ENCODE measurements at places on chromosomes 4 and X.

DNA sequence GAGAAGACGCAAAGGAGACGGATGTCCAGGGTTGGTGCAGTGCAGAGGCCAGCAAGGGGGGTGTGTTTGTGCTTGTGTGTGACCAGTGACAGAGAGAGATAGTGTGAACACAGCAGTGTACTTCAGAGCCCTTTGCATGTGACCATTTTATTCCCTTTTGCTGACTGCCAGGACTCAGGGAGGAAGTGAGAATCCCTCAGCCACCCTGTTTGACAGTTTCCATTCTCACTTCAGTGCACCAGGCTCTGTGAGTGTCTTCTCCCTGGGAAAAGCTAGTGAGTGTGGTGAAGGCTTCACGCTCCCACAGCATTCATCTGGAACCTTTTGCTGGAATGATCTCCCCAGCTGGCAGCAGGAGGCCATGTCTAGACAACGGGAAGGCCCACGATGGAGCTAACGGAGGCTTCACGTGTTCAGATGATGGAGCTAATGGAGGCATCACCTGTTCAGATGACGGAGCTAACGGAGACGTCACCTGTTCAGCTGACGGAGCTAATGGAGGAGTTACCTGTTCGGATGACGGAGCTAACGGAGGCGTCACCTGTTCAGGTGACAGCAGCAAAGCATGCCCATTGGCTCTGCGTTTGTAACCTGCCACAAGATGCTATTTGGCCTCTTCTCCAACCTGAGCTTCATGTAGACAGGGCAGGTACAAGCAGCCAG lies 195.4 kb downstream of the AFAP1 start:
- DNase-seq = no peak

GRCh38 chr4:141174457-141174856 lies 41.2 kb upstream of the RNF150 start:
- no peak for DNase-seq

DNA sequence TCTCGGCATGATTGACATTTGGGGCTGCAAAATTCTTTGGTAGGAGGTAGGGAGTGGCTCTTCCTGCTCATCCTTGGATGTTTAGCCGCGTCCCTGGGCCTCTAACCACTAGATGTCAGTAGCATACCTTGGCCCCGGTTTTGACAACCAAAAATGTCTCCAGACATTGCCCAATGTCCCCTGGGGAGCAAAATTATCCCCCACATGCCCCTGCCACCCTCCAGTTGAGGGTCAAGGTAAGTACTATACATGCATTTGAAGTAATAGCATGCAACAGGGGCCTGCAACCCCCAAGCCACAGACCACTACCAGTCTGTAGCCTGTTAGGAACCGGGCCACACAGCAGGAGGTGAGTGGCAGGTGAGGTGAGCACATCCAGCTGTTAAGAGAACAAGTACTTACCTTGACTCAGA lies 17.6 kb upstream of the KIAA1210 start:
- no peak for DNase-seq

- no peak for DNase-seq
These were observed 101.8 kb downstream of the RASGEF1B start for GRCh38 chr4:81369886-81370285.

GRCh38 chrX:79231662-79232061 lies 87.2 kb downstream of the GPR174 start:
- no peak for DNase-seq

GRCh38 chr4:71270901-71271300 lies 67.9 kb upstream of the SLC4A4 start:
- no peak for DNase-seq

GRCh38 chrX:18348047-18348446 lies 6.4 kb downstream of the SCML2 start:
- no peak for DNase-seq

GRCh38 chr4:81666491-81666890 lies 194.8 kb upstream of the RASGEF1B start:
- DNase-seq = no peak

- DNase-seq = no peak
These were observed 4.3 kb downstream of the OCIAD2 start for GRCh38 chr4:48902266-48902665.

DNA sequence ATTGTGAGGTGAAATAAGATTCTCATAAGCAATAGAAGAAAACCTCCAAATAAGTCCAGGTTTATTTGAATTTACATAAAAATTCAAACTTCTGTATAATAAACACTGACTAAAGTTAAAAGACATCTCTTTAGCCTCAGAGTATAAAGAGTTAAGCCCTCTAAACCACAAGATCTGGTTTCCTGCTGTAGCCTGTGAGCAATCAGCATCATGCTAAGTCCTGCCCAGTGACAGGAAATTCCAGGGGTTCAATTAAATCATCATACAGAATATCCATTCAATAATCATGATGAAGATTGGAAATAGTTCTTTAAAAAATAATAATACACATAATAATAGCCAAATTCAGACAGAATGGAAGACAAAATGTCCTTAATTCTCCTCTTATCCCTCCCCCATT lies 139.2 kb upstream of the DGKK start:
- DNase-seq = no peak

DNA sequence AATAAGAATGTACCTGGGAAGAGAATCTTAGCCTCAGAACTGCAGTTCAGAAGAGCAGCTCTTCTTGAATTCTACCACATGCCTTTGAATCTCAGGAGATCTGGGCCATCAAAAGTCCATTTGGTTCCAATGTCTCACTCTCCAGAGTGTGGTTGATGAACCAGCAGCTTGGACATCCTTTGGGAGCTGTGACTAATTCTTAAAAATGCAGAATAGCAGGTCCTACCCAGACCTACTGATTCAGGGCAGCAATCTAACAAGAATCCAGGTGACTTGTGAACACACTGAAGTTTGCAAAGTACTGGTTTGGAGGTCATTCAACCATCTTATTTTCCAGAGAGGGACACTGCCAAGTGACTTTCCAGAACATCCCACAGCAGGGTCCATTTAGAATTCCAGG lies 244.7 kb downstream of the PACRGL start:
- no peak for DNase-seq

DNA sequence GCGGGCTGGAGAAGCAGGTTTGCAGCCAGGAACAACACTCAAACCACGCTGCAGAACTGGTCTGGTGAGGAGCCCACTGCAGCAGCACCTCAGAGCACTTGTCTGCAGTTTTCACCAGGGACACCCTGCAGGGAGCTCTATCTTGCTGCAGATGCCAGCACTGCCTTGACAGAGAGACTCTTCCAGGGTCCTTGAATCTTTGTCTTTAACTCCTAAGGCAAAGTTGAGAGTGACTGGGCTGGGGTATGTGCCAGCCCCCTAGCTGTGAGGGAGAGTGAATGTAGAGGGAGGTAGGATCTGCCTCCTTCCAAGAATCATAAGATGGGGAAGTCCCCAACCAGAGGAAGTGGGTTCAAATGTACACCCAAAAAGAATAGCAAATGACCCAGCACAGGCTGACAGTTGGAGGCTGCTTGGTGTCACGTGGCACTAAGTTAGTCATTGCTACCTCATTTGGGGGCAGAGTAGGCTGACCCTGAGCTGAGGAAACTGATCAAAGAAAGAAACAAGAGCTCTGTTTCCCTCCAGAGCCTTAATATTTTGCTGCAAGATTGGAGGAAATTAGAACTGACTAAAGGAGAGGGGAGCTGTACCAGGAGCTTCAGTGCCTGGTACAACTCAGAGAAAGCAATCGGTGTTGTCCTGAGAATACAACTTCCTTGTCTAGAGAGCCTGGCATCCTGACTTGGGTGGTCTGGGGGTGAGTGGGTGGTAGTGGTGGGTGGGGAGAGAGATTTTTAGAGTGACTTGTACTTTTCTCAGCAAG lies 28.2 kb upstream of the HUWE1 start:
- no peak for DNase-seq

DNA sequence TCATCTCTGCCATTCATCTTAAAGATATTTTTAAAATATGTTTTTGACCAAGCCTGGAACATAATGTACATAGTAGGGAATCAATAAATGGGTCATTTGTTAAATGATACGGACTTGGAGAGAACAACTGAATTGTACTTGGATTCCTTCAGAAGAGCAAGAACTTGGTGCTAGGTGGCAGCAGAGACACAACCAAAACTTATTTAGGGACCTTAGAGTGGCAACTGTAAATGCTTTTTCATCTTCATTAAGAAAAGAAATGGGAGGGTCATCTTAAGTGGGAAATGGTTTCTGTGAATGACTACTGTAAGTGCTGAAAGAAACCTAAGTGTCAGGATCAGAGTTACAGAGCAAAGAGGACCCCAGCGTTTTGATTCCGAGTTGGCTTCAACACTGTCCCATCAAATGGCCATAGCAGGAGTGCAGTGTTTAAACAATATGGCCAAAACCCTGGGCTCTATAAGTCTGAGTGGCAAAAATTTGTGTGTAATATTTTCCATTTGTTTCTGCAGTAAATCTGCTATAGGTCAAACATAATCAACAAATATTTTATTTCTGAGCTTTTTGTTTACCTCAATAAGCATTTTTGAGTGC lies 213.6 kb downstream of the PALLD start:
- DNase-seq = no peak

- no peak for DNase-seq
These were observed 251.9 kb upstream of the ETNPPL start for GRCh38 chr4:109014593-109015412.

DNA sequence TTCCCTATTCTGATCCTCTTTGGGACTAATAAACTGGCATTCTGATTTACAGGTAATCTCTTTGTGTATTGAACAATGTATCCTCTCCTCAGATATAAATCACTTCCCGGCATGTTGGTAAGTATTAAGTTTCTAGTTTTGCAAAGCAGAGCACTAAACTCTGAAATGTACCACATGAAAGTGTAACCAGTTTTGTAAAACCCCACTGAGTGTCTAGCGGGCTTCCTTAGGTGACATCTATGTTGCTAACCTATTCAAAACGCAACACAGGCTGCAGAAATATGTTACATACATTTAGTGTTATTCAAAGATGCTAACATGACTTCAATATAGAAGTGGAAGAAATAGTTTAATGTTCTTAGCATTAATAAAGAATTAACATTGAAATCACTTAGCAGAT lies 25.2 kb downstream of the DNAJB14 start:
- no peak for DNase-seq

- DNase-seq = no peak
These were observed 455.5 kb upstream of the FAM241A start for GRCh38 chr4:111689731-111690130.

GRCh38 chr4:2647403-2648158 lies 108.6 kb downstream of the TNIP2 start:
- DNase-seq = peak; percentile 42

DNA sequence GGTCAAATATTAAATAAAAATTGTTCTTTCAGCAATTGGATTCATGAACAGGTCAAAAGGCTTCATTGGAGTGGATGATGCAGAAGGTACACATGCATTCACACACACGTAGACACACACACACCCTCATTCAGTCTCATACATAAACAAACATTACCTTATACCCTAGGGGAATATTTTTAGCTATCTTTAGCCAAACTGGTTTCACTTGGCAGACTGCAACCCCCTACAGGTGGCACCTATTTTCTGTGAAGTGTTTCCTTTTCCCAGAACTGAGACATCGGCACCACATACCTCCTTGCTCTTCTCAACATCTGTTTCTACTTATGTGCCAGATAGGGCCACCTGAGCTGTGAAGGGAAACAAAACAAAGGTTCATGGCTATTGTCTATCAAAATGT lies 18.5 kb upstream of the KDR start:
- DNase-seq = peak; percentile 18

DNA sequence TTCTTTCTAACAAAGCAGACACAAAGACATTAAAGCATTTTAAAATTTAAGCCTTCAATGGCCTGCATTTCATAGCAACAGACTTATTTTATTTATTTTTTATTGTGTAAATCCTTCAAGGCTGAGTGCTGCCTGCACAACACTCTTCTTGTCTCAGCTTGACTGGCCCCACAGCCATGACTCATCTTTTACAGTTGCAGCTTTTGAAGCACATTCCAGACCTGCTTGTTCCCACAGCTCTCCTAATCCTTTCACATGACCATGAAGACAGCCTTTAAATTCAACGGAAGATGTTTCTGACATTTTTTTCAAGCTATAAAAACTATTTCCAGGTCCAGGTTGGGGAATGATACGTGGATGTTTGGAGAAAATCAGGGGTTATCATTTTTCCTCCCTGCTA lies 276.9 kb upstream of the TACR3 start:
- no peak for DNase-seq

GRCh38 chr4:115671581-115671980 lies 558.2 kb upstream of the NDST4 start:
- peak; percentile 1 for DNase-seq

DNA sequence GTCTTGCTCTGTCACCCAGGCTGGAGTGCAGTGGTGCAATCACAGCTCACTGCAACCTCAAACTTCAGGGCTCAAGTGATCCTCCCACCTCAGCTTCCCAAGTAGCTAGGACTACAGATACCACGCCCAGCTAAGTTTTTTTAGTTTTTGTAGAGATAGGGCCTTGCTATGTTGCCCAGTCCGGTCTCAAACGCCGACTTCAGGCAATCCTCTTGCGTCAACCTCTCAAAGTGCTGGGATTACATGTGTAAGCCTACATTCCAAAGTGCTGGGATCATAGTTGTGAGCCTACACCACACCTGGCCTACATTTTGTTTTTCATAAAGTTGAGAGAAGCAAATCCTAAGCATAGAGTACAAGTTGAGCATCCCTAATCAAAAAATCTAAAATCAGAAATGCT lies 42.2 kb downstream of the SMARCA5 start:
- no peak for DNase-seq

- DNase-seq = no peak
These were observed 4.7 kb upstream of the FATE1 start for GRCh38 chrX:151711154-151711553.

GRCh38 chr4:85681221-85681657 lies 206.3 kb downstream of the ARHGAP24 start:
- no peak for DNase-seq

GRCh38 chrX:155998761-155999510 lies 1.4 kb downstream of the IL9R start:
- DNase-seq = no peak

- DNase-seq = no peak
These were observed 12.6 kb downstream of the TENT5D start for GRCh38 chrX:80432863-80433262.

GRCh38 chr4:111937368-111937767 lies 207.9 kb upstream of the FAM241A start:
- DNase-seq = peak; percentile 12

- no peak for DNase-seq
These were observed 44.3 kb upstream of the PPP2R2C start for GRCh38 chr4:6516762-6517161.

DNA sequence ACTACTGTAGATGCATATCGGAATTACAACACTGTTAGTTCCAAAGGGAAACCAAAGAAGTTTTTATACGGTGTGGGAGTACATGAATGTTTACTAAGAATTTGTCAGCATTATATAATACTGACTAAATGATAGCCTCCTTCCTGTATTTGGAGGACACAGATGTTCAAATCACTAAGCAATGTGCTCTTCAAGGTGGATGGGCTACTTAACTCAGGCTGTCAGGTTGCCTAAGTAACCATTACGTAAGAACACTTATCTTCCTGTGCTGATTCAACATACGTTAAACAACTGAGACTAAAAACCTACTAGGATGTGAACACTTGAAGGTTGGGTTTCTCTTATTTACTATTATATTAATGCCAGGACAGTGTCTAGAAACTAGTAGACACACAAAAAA lies 81.9 kb upstream of the HPGD start:
- DNase-seq = peak; percentile 21

- no peak for DNase-seq
These were observed 745.9 kb downstream of the RPA4 start for GRCh38 chrX:97629597-97629985.
